ENCODE measurements at places on chromosomes 13 and 19.

DNA sequence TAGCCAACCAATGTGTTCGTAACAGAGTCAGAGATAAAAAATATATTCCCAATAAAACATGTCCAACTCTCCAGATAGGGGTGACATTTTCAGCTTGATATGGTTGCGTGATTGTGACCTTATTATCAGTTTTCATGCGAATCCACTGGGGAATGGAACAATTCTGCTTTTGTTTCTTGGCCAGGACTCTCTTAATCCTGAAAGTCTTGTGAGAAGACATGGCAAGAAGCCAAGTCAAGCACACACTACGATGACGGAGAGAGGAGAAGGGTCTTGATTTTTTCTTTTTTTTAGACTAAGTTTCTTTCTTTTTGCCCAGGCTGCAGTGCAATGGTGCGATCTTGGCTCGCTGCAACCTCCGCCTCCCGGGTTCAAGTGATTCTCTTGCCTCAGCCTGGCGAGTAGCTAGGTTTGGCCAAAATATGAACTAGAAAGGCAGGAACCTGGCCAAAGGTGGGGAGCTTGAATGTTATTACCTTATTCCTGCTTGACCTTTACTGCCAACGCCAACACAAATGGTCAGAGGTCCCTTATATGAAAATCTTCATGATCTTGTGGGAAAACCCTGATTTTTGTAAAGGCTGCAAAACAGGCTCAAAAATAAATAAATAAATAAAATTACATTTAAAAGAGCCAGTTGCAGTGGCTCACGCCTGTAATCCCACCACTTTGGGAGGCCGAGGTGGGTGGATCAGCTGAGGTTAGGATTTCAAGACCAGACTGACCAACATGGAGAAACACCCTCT lies 14.5 kb downstream of the ZNF816 start:
- DNase-seq, result no peak

- no peak for DNase-seq
Observed at GRCh38 chr19:45900738-45901431, 1.5 kb downstream of the MYPOP start.

GRCh38 chr13:113741191-113741668 lies 17.8 kb upstream of the TMEM255B start:
- no peak for DNase-seq

DNA sequence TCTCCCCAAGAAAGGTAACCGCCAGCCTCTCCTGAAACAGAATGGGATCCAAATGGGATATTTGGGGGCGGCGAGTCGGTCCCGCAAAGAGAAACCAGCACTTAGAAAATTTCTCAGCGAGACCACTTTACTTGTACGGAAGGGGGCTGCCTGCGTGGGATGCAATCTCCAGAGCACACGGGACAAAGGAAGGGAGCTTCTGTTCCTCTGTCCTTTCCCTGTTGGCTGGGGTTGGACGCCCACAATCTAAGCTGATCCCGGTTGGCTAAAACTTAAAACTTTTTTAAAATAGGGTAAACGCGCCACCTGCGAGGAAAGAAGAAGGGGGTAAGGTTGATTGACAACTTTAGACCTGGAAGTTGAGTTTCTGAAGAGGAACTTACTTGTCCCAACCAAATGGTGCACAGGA lies 826 bp upstream of the BSG start:
- no peak for DNase-seq

GRCh38 chr13:106407338-106407737 lies 128.1 kb downstream of the EFNB2 start:
- DNase-seq, result no peak

GRCh38 chr19:2309734-2310362 lies 1.9 kb upstream of the LINGO3 start:
- DNase-seq, result no peak

GRCh38 chr19:28456708-28457320 lies 756.1 kb downstream of the UQCRFS1 start:
- DNase-seq, result no peak

DNA sequence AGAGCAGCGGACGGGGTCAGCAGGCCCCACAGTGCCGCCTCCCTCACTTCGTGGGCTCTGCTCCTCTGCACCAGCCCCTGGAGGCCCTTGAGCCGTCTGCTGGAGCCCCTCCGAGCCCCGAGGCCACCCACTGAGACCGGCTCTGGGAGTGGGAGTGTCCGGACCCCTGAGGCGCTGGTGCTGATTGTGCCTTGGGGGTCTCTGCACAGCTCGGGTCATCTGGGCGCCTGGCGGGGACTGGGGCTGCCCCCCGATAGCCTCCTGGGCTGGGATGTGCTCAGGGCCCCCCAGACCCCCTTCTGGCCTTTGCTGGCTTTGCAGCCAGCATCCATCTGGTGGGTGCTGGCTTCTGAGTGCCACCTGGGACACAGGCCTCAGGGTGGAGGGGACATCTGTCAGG lies 15.4 kb downstream of the CBARP start:
- DNase-seq, result no peak

GRCh38 chr13:77386046-77386445 lies 59.2 kb upstream of the MYCBP2 start:
- no peak for DNase-seq

GRCh38 chr13:31824705-31825517 lies 85.6 kb downstream of the RXFP2 start:
- no peak for DNase-seq

GRCh38 chr19:6276447-6276846 lies 3.3 kb downstream of the MLLT1 start:
- DNase-seq, result no peak

DNA sequence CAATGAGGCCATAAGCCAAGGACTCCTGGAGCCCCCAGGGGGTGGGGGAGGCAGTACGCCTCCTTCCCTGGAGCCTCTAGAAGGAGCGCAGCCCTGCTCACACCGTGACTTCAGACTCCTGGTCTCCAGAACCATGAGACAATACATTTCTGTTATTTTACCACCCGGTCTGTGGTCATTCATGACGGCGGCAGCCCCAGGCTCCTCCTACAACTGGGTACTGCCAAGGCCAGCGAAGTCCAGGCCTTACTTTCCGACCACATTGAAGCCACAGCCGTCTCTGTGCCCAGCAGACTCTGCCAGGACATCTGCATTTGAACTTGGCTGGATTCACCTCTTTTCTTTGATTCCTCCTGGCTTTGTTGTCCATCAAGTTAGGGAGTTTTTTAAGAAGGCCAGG lies 10.5 kb downstream of the GNG7 start:
- no peak for DNase-seq

GRCh38 chr13:113821847-113822246 lies 42.0 kb downstream of the GAS6 start:
- no peak for DNase-seq

- no peak for DNase-seq
Observed at GRCh38 chr19:4972509-4973230, 3.8 kb downstream of the KDM4B start.

GRCh38 chr13:105538346-105538745 lies 997.1 kb downstream of the EFNB2 start:
- no peak for DNase-seq

DNA sequence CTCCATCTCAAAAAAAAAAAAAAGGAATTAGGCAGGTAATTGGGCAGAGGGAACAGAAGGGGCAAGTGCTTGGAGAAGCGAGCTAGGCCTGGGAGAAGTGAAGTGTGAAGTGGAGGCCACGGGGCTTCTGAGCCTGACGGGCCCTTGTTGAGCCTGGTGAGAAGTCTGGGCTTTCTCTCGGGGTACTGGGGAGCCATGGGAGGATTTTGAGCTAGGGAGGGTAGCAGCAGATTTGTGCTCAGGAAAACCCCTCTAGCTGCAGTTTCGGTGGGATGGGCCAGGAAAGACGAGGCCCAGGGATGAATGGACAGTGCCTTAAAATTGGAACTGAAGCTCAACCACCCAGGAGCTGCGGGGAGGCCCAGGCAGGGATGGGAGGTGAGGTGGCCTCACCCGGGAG lies 8.0 kb downstream of the POLR1G start:
- DNase-seq, result no peak

GRCh38 chr19:5804516-5805461 lies at the start of gene NRTN:
Gene NRTN (plus strand): TSS chr19:5805067. CDS start chr19:5824166, 19,099 bp downstream.
- no peak for DNase-seq

DNA sequence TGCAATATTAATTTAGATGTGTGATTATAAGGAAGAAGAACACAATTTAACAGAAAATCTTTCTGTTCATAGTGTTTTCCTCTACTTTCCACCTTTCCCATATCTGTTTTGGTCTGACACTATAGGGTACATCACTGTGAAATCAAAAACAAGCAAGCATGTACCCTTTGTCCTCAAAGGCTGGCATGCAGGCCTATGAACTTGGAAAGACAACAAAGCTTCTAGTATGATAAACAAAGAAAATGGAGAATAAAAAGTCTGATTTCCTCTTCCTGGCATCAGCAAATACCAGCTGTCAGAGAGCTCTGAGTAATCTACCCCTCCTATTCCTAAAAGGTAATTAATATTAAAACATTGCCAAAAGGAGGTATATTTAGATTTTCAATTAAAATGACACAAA lies 5.6 kb upstream of the NEK3 start:
- DNase-seq, result no peak

- DNase-seq, result no peak
Observed at GRCh38 chr19:27754700-27755099, 1458.3 kb downstream of the UQCRFS1 start.

- no peak for DNase-seq
Observed at GRCh38 chr19:17325881-17326594, 8.6 kb downstream of the ANO8 start.

DNA sequence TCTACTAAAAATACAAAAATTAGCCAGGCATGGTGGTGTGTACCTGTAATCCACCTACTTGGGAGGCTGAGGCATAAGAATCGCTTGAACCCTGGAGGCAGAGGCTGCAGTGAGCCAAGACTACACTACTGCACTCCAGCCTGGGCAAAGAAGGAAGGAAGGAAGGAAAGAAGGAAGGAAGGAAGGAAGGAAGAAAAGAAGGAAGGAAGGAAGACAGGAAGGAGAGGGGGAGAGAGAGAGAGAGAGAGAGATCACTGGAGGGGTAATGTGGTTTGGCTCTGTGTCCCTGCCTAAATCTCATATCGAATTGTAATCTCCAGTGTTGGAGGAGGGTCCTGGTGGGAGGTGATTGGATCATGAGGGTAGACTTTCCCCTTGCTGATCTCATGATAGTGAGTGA lies 165.5 kb downstream of the KCTD15 start:
- DNase-seq, result no peak

DNA sequence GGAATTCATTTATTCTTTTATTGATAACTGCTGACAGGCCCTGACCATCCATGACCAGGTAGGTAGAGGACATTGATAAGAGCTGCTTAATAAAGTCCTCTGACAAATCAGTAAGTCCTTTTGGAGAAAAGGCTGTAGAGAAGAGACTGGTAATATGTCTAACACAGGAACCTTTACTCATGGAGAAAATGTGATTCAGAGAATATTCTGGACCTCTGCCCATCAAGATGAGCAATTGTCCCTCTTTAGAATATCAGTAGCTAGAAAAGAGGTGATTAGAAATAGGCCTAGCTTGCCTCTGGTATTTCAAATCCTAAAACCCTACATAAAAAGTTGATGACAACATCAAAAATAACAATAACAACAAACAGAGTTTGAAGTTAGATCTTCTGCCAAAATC lies 642.3 kb downstream of the TBC1D4 start:
- no peak for DNase-seq

DNA sequence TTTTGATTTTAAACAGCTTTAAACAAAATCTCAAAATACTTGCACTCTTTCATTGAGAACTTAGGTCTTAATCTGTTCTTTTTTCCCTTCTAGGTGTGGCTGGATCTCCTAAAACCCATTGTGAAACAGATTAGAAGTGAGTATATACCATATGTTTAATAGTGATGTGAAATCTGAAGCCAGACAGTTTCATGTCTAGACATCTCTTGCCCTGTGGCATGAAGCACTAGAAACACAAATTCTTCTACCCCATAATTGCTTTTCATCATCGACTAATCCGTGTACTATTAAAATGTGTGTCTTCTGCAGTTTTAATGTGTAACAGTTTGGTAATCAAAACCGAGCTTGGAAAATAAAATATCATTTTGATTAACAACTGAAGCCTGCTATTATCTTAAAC lies 188.2 kb upstream of the RNF113B start:
- DNase-seq, result no peak
